ENCODE measurements at places on chromosomes 6 and 20. TPM values are rescaled to one million over a fixed set of nuclear protein-coding genes. Genes with fewer than 3 reads are reported as not detected.
A peak's percentile ranks its signal among the peaks of the same experiment; 100 is the strongest.

- no peak overlapping the region for H3K27ac ChIP-seq
- no peaks in the 10 kb centered on the region for H3K27me3 ChIP-seq
- H3K36me3 ChIP-seq: no peaks in the 10 kb centered on the region
- no peak for DNase-seq
- no peak overlapping the region for H3K4me3 ChIP-seq
Measured at GRCh38 chr6:22666586-22666985, 97.2 kb downstream of the HDGFL1 start.

The PDCD2 gene
- 93.0 TPM for total RNA-seq

- H3K27ac ChIP-seq: no peak overlapping the region
- H3K27me3 ChIP-seq: no peaks in the 10 kb centered on the region
- no peaks in the 10 kb centered on the region for H3K4me1 ChIP-seq
- H3K4me3 ChIP-seq: no peak overlapping the region
- no peak for DNase-seq
Measured at GRCh38 chr6:169975701-169976100, 224.3 kb downstream of the ERMARD start.

DNA sequence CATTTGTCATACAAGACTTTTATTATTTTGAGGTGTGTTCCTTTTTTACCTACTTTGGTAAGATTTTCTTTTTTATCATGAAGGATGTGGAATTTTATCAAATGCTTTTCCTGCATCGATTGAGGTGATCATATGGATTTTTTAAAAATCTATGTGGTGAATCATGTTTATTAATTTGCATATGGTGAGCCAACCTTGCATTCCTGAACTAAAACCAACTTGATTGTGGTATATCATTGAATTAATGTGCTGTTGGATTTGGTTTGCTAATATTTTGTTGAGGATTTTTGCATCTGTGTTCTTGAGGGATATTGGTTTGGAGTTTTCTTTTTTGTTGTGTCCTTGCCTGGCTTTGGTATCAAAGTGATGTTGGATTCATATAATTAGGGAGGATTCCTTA, 848.1 kb upstream of the EYS start:
- no peaks in the 10 kb centered on the region for H3K4me1 ChIP-seq
- H3K4me3 ChIP-seq: no peak overlapping the region
- H3K27ac ChIP-seq: no peak overlapping the region
- no peaks in the 10 kb centered on the region for H3K27me3 ChIP-seq
- no peaks in the 10 kb centered on the region for H3K36me3 ChIP-seq
- no peak for DNase-seq

The SNRNP48 gene
- 15.7 TPM for total RNA-seq

The ITPR3 gene
- total RNA-seq: 1.9 TPM

DNA sequence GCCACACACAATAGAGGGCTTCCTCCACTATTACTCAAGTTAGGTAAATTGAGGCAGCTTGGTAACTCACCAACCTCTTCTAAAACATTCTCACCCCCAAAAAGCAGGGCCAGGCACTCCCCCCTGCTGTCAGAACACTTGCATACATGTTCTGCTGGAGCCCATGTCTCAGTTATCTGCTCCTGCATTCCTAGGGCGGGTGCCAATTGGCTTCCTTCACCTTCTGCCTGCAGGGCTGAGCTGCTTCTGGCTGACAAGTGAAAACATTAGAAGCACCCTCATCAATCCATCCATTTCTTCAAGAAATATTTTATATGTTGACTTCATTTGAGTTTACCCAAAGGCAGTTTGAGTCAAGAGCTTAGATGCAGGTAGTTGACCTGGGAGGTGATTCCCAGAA, 4.5 kb upstream of the ENTPD6 start:
- no peak overlapping the region for H3K27ac ChIP-seq
- H3K36me3 ChIP-seq: no peaks in the 10 kb centered on the region
- H3K27me3 ChIP-seq: peaks cover 4% of the 10 kb centered on the region

GRCh38 chr6:50213146-50213545, 163.4 kb upstream of the DEFB112 start:
- no peaks in the 10 kb centered on the region for H3K27me3 ChIP-seq
- no peak for DNase-seq
- no peak overlapping the region for H3K4me3 ChIP-seq
- no peaks in the 10 kb centered on the region for H3K4me1 ChIP-seq
- no peaks in the 10 kb centered on the region for H3K36me3 ChIP-seq

DNA sequence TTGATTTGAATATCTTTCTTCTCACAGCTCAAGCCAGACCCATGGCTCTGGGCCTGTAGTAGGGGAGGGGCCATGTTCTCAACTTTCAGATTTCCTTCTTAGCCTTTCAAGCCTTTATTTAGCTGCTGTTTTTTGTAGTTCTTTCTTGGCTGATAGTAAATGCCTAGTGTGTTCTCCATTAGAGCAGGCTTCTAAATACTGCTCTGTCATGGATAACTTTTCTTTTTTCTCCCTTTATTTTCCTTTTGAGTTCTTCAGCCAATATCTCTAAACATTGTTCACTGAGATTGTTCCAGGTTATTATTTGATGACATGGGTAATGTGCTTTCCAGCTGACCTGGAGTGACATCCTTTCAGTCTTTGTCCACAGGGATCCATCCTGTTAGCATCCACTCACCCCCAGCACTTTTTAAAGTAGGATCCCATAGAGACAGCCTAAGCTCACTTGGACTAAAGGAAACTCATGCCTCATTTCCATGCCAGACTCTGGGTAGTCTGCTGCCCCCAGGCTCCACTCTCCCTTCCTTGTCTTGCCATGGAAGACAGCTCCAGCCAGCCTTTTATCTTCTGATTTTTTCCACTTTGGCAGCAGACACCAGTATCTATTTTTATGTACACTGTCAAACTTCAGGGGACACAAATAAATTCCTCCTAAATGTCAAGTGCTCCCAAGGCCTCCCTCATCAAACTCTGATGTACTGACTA, 645.6 kb downstream of the RNF144B start:
- no peak for DNase-seq
- no peaks in the 10 kb centered on the region for H3K36me3 ChIP-seq
- H3K4me3 ChIP-seq: no peak overlapping the region
- H3K27me3 ChIP-seq: no peaks in the 10 kb centered on the region
- no peak overlapping the region for H3K27ac ChIP-seq
- H3K4me1 ChIP-seq: peaks cover 16% of the 10 kb centered on the region

The EPPIN gene
- total RNA-seq: not detected

DNA sequence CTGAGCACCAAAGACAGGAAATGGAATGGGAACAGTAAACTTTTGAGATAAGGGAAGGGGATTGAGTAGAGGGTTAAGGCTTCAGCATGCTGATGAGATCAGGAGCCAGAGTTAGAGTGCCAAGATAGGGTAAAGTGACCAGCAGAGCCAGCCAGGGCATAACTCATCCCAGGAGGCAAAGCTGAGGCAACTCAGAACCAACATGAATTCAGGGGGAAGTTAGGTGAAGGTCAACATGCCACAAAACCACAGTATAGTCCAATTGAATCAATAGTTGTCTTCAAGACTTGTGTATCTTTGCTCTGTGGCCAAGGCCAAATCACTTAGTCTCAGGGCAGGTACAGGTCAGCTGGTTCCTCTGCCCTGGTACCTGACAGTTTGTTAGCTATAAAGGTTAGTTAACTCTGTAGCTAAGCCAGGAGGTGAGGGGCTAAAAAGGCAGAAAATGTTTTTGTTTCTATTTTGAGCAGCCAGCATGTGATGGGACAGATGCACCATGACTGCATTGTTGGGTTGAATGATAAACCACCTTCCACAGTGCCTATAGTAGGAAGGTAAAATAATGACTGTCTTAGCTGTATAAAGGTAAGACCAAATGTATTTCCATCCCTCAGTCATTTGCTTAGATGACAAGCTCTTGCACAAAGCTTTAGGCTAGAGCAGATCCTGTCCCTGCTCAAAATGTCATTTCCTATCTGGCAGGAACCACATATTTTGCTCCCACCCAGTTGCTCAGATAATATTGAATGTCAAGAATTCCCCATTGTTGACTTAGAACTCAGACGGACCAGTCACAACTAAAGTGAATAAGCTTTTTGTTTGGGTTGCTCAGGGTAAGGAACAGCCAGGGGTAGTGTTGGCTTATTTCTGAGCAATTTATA, 15.8 kb downstream of the RNF8 start:
- H3K36me3 ChIP-seq: peaks cover 8% of the 10 kb centered on the region
- peaks cover 8% of the 10 kb centered on the region for H3K4me1 ChIP-seq
- H3K4me3 ChIP-seq: no peak overlapping the region
- DNase-seq: no peak
- H3K27me3 ChIP-seq: no peaks in the 10 kb centered on the region
- no peak overlapping the region for H3K27ac ChIP-seq

The DNMT3B gene
- 0.36 TPM for total RNA-seq

GRCh38 chr6:34494973-34495372, 29.1 kb downstream of the PACSIN1 start:
- no peaks in the 10 kb centered on the region for H3K27me3 ChIP-seq
- DNase-seq: no peak
- H3K4me1 ChIP-seq: peaks cover 6% of the 10 kb centered on the region
- no peaks in the 10 kb centered on the region for H3K36me3 ChIP-seq
- no peak overlapping the region for H3K27ac ChIP-seq

GRCh38 chr6:121925534-121926255, 473.8 kb upstream of the HSF2 start:
- H3K4me1 ChIP-seq: no peaks in the 10 kb centered on the region
- DNase-seq: no peak
- H3K36me3 ChIP-seq: no peaks in the 10 kb centered on the region
- H3K27ac ChIP-seq: no peak overlapping the region

GRCh38 chr20:35709259-35709658, 10.1 kb downstream of the ROMO1 start:
- no peak overlapping the region for H3K4me3 ChIP-seq
- H3K4me1 ChIP-seq: peaks cover 40% of the 10 kb centered on the region
- peaks cover 95% of the 10 kb centered on the region for H3K36me3 ChIP-seq
- no peak for DNase-seq
- no peaks in the 10 kb centered on the region for H3K27me3 ChIP-seq

- no peaks in the 10 kb centered on the region for H3K27me3 ChIP-seq
- no peaks in the 10 kb centered on the region for H3K4me1 ChIP-seq
- no peak overlapping the region for H3K27ac ChIP-seq
- H3K36me3 ChIP-seq: no peaks in the 10 kb centered on the region
- no peak overlapping the region for H3K4me3 ChIP-seq
Measured at GRCh38 chr6:160667639-160668481, 3.8 kb upstream of the LPA start.

DNA sequence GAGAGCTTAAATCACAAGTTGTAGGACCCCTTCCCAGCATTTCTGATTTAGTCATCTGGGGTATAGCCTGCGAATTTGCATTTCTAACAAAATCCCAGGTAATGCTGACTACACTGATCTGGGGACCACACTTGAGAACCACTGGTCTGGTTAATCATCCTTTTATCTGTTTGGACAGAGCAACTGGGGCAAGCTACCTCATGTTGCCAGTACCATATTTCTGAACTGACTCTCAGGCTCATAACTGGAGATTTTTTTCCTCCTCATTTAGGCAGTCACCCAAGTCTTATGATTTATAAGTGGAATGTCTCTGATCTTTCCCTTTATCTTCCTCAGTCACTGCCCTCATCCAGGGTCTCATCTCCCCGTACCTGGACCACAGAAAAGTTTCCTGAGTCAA, 12.0 kb upstream of the GTF3C6 start:
- no peak overlapping the region for H3K27ac ChIP-seq
- no peaks in the 10 kb centered on the region for H3K27me3 ChIP-seq
- H3K4me1 ChIP-seq: no peaks in the 10 kb centered on the region
- no peak for DNase-seq

DNA sequence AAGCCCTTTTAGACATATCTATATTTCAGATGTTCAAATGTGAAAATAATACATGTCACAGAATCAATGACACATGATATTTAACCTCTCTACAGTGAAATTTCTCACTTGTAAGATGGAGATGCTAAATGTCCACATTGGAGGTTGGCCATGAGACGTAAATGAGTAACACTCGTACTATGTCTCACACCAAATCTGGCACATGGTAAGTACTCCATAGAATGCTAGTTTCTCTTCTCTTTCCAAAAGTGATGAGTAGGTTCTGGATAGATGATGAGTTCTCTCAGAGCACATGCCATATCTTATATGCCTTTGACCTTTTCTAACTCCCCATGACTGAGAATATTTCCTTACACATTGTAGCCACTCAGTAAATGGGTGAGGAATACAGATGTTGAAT, 17.7 kb downstream of the GFOD1 start:
- H3K27me3 ChIP-seq: no peaks in the 10 kb centered on the region
- no peak for DNase-seq

GRCh38 chr6:150666071-150666470, 66.4 kb downstream of the PLEKHG1 start:
- no peaks in the 10 kb centered on the region for H3K36me3 ChIP-seq
- peak; percentile 18 for DNase-seq
- H3K4me1 ChIP-seq: peaks cover 12% of the 10 kb centered on the region
- no peak overlapping the region for H3K27ac ChIP-seq

The HCRTR2 gene
- not detected for total RNA-seq

The SYCP2L gene
- 0.07 TPM for total RNA-seq

DNA sequence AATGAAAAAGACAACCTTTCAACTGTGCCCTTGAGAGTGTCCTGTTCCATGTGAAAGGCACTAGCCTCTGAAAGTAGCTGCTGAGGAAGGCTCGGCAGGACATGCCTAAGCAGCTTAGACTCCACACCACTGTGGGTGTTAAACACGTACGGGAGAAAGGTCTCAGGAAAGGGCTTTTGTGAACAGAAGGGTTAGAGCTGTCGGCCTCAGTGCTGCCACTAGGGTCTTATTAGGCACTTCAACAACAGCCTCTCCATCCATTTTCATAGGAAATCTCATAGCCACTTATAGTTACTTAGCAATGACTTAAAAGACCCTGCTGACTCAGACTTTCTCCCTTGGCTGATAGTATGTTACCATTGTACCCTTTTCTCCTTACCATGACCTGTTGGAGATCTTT, 662.8 kb downstream of the TBC1D32 start:
- DNase-seq: no peak
- H3K4me1 ChIP-seq: no peaks in the 10 kb centered on the region

DNA sequence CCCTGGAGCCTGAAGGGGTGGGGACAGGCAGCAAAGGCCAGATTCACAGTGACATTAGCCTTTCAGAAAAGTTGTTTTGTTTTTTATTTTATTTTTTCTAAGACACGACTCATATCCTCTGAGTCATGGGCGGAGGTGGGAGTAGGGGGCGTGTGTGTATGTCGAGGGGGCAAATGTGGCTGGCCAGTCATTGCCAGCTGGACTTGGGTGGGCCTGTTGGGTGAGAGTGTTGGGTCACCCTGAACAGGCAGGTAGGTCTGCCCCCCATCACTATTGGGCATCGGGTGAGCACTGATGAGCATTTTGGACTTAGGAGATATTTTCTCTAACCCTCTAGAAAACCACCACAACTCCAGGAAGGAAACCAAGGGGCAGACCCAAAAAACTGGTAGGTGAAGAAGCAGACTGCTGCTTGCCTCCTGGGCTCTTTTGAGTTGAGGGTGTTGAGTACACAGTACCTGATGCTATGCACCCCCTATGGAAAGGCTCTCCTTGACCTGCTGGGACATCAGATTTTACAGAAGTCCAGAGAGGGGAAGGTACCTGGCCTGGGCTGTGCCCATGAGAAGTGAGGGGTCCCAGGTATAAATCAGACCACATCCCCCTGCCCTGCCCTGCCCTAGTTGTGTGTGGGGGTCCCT, 5.6 kb downstream of the SMIM29 start:
- no peaks in the 10 kb centered on the region for H3K27me3 ChIP-seq
- no peak overlapping the region for H3K4me3 ChIP-seq
- DNase-seq: no peak
- peak overlapping the region; percentile 93 for H3K27ac ChIP-seq
- H3K4me1 ChIP-seq: peaks cover 26% of the 10 kb centered on the region
- H3K36me3 ChIP-seq: peaks cover 18% of the 10 kb centered on the region

The CDH26 gene
- total RNA-seq: not detected

GRCh38 chr20:23032750-23033078, 2.4 kb upstream of the SSTR4 start:
- DNase-seq: no peak
- peaks cover 12% of the 10 kb centered on the region for H3K27me3 ChIP-seq
- H3K4me1 ChIP-seq: no peaks in the 10 kb centered on the region
- no peak overlapping the region for H3K27ac ChIP-seq

- no peaks in the 10 kb centered on the region for H3K4me1 ChIP-seq
- no peak overlapping the region for H3K27ac ChIP-seq
- DNase-seq: no peak
- H3K36me3 ChIP-seq: no peaks in the 10 kb centered on the region
Measured at GRCh38 chr20:39309458-39309857, 347.3 kb downstream of the DHX35 start.

Measured in gastrocnemius medialis (tissue), 4 donors.